ENCODE measurements at places on chromosomes 5 and 9.

DNA sequence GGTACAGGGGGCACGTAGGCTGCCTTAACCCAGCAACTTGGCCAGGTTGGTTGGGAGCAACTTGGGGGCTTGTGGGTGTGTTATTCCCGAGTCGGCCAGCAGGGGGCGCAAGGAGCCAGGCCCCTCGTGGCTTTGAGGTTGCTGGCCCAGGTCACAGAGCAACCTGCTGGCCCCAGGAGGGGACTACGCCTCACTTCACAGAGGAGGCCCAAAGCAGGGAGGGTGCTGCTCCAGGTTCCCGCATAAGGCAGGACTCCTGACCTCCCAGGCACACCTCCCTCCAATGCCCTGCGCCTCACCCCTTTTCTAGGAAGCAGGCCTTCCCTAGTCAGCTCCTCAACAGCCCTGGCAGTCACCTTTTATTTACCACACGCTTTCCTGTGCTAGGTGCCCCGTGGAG lies 18.1 kb downstream of the KYAT1 start:
- DNase-seq: peak; percentile 90

DNA sequence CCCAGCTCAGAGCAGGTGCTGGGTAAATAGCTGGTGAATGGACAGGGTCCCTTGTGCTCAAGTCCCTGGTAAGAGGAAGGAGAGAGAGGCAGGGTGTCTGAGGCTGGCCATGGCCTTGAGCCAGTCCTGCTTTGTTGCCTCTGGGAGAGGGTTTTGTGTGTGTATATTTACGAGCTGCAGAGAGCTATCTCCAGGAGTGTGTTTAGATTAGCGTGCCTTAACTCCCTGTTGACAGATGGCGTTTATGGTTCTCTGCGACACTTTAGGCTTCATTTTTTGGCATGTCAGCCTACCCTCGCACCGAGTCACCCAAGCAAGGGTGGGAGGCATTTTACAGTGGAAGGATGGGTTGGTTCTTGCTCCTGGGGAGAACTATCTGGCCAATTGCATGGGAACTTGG lies 22.2 kb downstream of the HMCN2 start:
- no peak for DNase-seq

DNA sequence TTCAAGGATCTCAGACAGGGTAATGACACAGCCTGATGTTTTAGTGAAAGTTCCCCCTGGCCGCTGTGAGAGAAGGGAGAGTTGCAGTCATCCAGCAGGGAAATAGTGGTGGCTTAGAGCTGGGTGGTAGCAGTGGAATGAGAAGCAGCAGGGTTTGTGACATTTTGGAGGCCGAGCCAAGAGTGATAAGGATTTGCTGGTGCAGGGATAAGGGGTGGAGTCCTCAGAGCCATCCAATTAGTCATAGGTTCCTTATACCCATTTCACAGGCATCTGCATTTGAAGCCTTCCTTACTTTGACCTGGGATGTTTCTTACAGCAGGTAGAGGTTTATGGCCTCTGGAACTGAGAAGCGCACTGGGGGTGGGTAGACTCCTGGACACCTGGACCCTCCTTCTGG lies 12.8 kb downstream of the JADE2 start:
- no peak for DNase-seq

DNA sequence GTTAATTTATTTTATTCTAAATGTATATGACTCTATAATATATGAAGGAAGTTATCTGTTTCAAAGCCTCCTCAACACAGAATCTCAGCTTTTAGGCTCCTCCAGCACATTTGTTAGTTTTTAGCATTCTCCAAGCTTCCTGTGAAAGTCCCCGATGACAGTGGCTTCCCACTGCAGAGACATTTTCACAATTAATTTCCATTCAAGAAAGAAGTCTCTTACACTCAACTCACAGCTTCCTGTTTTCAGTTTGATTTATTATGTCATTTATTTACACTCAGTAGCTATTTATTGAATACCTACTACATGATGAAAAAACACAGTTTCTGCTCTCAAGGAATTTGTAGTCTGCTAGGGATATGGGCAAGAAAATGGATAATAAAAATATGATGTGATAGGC lies 2228.2 kb upstream of the WWC1 start:
- DNase-seq: no peak

DNA sequence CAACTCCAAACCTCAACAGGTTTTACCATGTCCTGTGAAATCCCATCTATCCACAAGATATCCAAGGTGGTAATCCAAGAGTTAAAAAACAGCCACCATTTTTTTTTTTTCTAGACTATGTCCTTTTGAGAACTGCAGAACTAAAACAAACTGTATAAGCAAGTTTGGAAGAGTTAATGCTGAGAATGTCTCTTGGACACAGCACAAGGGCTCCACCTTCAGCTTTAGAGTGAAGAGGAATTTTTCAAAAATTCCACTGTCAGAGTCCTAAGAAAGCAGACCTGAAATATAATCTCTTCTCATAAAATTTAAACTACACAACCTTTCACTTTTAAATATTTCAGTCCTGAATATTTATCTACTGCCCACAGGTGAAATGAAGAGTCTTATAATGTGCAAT lies 167.8 kb upstream of the CCNG1 start:
- DNase-seq: no peak

DNA sequence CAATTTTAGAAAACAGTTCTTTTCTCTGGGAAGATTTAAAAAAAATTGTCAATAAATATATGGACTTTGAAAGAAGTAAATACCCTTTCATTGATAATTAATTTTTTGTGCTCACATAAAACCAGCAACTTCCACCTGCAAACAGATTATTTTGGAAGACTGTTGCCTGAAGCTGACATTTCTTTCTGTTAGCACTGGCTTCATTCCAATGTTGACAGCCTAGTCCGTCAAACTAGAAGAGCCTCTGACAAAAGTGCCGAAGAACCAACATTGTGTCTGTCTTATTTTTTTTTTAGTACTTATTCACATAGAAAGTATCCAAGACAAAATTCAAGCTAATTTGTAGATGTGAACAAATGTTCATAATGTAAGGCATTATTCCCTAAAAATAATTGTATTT lies 108.6 kb upstream of the TMEM161B start:
- DNase-seq: no peak

Data from activated T-helper 1 cell treated with anti-CD3 and anti-CD28 coated beads, Interleukin-2, amount 50 U/mL, for 16 hours (primary cell).